Psoas muscle (tissue), 8 donors: ENCODE measurements at places on chromosomes 16 and 17. TPM values are rescaled to one million over a fixed set of nuclear protein-coding genes. Genes with fewer than 3 reads are reported as not detected.

DNA sequence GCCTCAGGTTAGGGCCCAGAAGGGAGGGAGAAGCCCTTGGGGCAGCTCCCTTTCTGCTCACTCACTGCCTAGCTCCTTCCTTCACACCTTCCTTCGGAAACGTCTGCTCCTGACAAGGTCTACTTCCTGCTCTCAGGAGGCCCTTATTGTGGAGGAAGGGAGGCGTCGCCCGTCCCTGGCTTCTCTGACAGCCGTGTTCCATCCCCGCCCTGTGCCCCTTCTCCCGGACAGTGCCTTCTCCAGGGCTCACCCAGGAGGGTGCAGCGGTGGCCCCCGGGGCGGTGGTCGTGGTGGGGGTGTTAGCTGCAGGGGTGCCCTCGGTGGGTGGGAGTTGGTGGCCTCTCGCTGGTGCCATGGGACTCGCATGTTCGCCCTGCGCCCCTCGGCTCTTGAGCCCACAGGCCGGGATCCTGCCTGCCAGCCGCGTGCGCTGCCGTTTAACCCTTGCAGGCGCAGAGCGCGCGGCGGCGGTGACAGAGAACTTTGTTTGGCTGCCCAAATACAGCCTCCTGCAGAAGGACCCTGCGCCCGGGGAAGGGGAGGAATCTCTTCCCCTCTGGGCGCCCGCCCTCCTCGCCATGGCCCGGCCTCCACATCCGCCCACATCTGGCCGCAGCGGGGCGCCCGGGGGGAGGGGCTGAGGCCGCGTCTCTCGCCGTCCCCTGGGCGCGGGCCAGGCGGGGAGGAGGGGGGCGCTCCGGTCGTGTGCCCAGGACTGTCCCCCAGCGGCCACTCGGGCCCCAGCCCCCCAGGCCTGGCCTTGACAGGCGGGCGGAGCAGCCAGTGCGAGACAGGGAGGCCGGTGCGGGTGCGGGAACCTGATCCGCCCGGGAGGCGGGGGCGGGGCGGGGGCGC is 231.9 kb downstream of the SEC14L1 start:
- no peaks in the 10 kb centered on the region for H3K27me3 ChIP-seq
- peaks cover 51% of the 10 kb centered on the region for H3K4me1 ChIP-seq
- peak overlapping the region; percentile 79 for H3K4me3 ChIP-seq

- no peaks in the 10 kb centered on the region for H3K27me3 ChIP-seq
- peak overlapping the region; percentile 2 for H3K4me3 ChIP-seq
- peaks cover 87% of the 10 kb centered on the region for H3K4me1 ChIP-seq
- H3K36me3 ChIP-seq: no peaks in the 10 kb centered on the region
Observed at GRCh38 chr16:70433458-70434103, 5.3 kb downstream of the ST3GAL2 start.

DNA sequence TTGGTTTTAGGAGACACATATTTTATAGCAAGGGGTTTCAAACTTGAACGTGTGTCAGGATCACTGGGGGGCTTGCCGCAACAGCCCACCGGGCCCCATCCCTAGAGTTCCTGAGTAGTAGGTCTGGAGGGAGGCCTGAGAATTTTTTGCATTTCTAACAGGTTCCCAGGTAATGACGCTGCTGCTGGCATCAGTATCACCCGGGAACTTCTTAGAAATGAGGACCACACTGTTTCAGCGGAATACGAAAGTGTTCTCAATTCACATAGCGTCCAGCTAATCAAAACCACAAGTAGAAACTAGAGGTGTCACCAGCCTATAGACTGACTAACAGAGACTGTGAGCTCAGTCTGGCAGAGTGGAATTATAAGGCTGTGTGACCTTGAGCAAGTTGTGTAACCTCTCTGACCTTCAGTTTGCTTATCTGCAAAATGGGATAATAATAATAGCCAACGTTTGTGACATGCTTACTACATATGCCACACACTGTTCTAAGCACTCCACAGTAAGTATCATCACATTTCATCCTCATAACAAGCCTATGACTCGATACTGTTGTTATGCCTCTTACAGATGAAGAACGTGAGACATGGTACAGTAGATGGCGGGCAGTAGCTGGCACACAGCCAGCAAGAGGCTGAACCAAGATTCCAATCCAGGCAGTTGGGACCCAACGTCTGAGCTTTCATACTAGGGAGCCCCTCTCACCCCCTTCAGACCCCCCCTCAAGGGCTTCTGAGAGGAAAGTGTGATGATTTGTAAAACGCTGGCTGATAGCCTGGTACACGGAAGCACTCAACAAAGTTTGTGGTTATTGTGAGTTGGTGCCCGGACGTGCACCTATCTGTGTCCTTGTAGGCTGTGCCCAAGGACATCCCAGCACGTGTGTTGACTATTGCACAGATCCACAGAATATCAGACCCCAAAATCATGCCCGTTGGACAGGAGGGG is 4.6 kb upstream of the ICAM2 start:
- peak overlapping the region; percentile 25 for H3K27ac ChIP-seq
- DNase-seq: no peak
- no peaks in the 10 kb centered on the region for H3K36me3 ChIP-seq
- H3K4me1 ChIP-seq: peaks cover 4% of the 10 kb centered on the region
- peak overlapping the region; percentile 53 for H3K4me3 ChIP-seq
- H3K27me3 ChIP-seq: no peaks in the 10 kb centered on the region

GRCh38 chr17:31493656-31494155 is 102.2 kb downstream of the RAB11FIP4 start:
- H3K27ac ChIP-seq: no peak overlapping the region
- no peaks in the 10 kb centered on the region for H3K27me3 ChIP-seq
- no peaks in the 10 kb centered on the region for H3K36me3 ChIP-seq

DNA sequence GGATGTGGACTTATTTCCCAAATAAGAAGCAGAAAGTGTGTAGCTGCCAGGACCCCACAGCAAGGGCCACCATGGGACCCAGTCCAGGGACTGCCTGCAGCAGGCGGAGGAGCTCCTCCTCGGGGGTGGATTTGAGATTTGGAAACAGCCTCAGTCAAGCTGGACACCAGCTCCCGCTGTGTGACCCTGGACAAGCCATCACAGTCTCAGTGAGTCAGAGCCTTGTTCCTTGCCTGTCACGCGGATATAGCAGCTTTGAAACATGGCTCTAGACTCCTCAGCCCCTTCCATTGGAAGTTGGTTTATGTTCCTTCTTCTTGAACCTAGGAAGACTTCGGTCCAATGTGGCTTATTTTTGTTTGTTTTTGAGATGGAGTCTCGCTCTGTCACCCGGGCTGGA is 12.5 kb upstream of the DPEP1 start:
- no peak overlapping the region for H3K27ac ChIP-seq
- no peak overlapping the region for H3K4me3 ChIP-seq
- DNase-seq: no peak
- H3K4me1 ChIP-seq: no peaks in the 10 kb centered on the region
- peaks cover 16% of the 10 kb centered on the region for H3K27me3 ChIP-seq
- no peaks in the 10 kb centered on the region for H3K36me3 ChIP-seq

DNA sequence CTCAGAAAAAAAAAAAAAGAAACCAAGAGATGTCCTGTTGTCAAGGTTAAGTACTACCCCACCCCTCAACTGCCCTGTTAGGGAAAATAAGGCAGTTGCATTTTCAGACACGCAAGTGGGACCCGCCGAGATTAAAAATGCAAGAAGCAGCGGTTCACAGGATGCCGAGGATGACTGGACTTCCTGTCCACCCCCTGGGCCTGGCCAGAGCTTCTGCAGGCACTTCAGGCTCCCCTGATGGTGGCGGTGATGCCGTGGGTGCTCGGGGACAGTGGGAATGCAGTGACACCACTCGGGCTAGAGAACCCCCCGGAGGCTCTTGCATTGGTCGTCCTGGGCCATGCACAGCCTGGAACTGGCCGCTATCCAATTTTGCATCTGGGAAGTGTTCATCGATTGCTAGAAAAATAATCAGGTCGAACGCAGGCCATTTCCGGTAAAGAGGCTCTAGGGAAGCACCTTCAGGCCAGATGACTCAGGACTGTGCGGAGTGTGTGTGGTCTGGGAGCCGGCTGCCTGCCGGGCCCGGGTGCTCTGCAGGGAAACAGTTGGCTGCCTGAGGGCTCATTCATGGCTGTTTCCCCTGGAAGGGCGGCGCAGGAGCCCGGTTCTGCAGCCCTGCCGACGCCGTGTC is 13.4 kb upstream of the CRISPLD2 start:
- H3K4me1 ChIP-seq: no peaks in the 10 kb centered on the region
- H3K27ac ChIP-seq: no peak overlapping the region
- no peaks in the 10 kb centered on the region for H3K36me3 ChIP-seq

DNA sequence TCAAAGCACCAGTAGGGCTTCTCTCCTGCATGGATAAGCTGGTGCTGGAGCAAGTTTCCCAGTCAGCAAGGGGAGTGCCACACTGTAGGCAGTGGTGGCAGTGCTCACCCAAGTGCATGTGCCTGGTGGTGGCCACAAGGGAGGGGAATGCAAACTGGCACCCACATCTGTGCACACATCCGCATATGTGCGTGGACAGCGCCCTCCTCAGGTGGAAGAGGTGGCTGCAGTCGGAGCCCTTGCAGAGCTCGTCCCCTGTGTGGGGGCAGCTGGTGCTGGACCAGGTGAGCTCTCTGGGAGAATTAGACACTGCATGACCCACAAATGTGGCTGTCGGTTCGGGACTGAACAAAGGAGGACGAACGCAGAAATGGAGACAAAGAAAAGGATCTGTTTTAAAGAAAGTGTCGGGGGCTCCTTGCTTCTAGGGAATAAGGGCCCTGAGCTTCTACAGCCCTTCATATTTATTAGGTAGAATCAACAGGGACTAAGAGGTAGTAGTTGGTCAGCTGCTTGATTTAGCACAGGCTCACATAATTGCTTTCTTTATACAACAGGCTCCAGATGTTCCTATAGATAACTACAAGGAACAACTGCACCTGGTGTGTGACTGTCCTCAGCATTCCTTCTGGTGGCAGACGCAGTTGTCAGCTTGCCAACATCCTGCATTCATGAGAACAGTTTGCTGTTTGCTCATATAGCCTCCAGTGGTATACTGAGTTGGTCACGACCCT is 5.3 kb upstream of the ZNF689 start:
- no peak overlapping the region for H3K4me3 ChIP-seq
- H3K27me3 ChIP-seq: no peaks in the 10 kb centered on the region
- no peaks in the 10 kb centered on the region for H3K36me3 ChIP-seq
- DNase-seq: peak; percentile 70
- H3K4me1 ChIP-seq: no peaks in the 10 kb centered on the region
- no peak overlapping the region for H3K27ac ChIP-seq

DNA sequence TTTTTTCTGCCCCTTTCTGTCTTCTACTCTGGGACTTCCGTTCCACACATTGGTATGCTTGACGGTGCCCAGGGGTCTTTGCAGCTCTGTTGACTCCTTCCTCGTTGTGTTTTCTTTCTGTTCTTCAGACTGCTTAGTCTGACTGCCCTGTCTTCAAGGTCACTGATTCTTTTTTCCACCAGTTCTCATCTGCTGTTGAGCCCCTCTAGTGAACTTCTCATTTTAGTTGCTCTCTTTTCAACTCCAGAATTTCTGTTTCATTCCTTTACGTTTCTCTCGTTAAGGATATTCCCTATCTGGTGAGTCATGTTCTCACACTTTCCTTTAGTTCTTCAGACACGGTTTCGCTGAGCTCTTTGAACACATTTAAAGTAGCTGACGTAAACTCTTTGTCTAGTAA is 13.8 kb downstream of the GAA start:
- no peaks in the 10 kb centered on the region for H3K27me3 ChIP-seq
- H3K4me1 ChIP-seq: no peaks in the 10 kb centered on the region
- no peak for DNase-seq
- H3K4me3 ChIP-seq: no peak overlapping the region
- no peak overlapping the region for H3K27ac ChIP-seq

GRCh38 chr16:79998143-79998542 is 397.6 kb upstream of the MAF start:
- DNase-seq: no peak
- H3K4me1 ChIP-seq: no peaks in the 10 kb centered on the region
- no peak overlapping the region for H3K4me3 ChIP-seq
- peaks cover 2% of the 10 kb centered on the region for H3K27me3 ChIP-seq
- H3K27ac ChIP-seq: no peak overlapping the region

GRCh38 chr17:73336408-73337329 is 24.9 kb upstream of the CDC42EP4 start:
- H3K4me1 ChIP-seq: no peaks in the 10 kb centered on the region
- no peaks in the 10 kb centered on the region for H3K36me3 ChIP-seq
- no peak for DNase-seq
- no peak overlapping the region for H3K27ac ChIP-seq
- H3K4me3 ChIP-seq: no peak overlapping the region

DNA sequence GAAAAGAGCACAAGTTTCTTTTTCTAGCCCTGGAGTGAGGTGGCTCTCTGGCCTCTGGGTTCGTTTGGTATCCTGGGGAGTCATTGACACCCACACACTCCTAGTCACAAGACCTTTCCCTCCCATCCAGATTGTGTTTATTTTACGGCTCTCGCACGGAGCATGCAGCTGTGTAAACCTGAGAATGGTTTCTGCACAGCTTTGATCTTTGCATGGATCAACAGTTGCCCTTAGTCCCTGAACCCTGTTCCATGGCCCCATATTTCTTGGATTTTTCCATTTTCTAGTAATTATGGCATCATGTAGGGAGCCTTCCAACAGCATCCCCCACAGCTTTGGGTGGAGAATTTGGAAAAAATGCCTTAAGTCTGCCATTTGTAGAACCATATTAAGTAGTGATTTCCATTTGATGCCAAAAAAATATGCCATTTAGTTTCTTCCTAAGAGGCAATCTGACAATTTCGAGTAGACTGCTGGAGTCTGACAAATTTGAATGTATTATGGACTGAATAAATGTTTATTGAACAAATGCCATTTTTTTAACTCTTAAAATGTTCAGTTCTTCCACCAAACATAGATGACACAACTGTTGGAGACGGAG is 197.7 kb downstream of the WWOX start:
- H3K27ac ChIP-seq: no peak overlapping the region
- H3K4me1 ChIP-seq: no peaks in the 10 kb centered on the region
- no peaks in the 10 kb centered on the region for H3K27me3 ChIP-seq
- no peak overlapping the region for H3K4me3 ChIP-seq
- no peak for DNase-seq

DNA sequence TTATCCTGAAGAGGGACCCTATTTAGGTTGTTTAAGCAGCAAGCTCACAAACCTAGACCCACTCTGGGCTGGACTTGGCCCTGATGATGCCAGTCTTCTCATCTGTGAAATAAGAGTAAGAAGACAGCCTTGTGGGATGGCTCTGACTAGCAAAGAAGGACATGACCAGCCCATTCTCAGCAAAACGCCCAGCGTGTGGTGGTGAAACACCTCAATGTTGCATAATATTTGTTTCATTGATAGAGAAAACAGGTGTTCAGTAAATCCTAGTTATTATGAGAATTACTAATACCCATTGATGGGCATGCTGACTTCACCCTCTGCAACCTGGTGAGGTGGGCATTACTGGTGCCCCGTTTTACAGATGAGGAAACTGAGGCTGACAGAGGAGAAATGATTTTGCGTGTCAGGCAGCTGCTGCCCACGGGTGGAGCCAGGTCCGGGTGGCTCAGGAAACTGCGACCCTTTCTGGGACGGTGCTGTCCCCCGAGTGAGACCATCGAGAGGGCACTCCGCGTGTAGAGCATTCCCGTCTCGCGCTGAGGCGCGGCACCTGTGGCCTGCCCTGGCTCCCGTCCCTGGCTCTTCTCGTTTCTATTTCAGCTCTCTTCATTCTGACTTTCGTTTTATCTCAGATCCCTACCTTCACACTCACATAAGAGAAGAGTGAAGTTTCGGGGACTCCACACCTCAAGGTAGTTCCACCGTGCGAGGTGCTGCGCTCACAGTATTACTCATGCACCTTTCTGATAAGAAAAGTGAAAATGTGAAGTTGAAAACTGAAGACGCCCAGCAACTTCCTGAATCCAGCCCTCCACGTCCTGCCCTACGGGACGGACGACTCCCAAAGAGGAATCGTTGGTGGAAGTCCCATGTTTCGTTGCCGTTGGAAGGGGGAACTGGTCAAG is 48.5 kb downstream of the IRF8 start:
- no peak for DNase-seq
- peaks cover 31% of the 10 kb centered on the region for H3K27me3 ChIP-seq
- H3K4me3 ChIP-seq: peak overlapping the region; percentile 18
- no peaks in the 10 kb centered on the region for H3K4me1 ChIP-seq
- H3K36me3 ChIP-seq: no peaks in the 10 kb centered on the region

Gene CA5A
- not detected for total RNA-seq

Gene MARVELD3
- not detected for total RNA-seq

Gene MPP3
- total RNA-seq: 1.5 TPM

Gene SKA2
- total RNA-seq: 7.2 TPM
